ENCODE measurements at places on chromosomes 2 and 18.

DNA sequence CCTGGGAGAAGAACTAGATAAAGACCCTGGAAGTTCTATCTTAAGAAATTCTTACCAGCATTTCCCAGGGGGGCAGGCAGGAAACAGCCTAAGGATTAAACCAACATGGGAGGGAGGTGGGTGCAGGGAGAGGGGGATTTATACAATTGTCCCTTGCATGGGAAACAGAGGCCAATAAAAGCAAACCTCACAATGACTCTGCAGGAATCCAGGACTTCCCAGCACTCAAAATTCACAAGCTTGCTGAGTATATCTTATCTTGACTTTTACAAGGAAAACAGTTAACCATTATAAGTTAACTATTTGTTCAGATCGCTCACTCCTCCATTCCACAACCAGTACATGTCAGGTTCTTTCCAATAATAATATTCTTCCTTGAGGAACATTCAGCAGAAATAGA is 241.3 kb downstream of the MREG start:
- DNase-seq, result no peak

GRCh38 chr18:63559567-63560491 is 17.7 kb downstream of the SERPINB12 start:
- no peak for DNase-seq

DNA sequence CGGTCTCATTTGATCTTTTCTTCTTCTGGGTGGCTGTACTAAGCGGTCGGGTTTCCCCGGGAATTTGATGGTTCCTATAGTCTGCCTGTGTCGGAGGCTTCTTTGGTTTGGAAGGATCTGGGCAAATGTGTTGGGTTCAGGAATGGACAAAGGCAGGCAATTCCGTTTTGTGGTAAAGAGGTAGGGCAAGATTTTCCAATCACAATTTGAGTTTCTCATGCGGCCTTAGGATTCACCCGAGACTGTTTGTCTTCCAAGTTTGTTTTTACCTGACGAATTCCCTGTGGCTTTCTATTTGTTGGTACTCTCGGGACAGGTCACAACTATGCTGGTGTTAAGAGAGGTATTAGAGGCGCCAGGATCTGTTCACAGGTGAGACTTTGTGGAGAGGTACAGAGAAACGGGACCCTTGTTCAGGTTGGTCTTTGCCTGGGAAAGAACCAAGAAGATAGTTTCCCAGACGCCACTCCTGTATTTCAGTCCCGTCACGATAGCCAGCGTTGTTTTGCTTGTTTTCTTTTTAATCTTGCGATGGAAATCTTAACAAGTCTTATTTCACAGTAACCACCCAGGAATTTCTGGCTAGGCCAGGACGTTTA is 3.0 kb downstream of the SP5 start:
- no peak for DNase-seq

GRCh38 chr2:63765117-63765516 is 76.6 kb upstream of the UGP2 start:
- DNase-seq, result no peak
